ENCODE measurements at places on chromosomes 4 and X. TPM values are rescaled to one million over a fixed set of nuclear protein-coding genes. Genes with fewer than 3 reads are reported as not detected.

The COX7B2 gene
- not detected for polyA plus RNA-seq

The STARD8 gene
- 9.1 TPM for polyA plus RNA-seq

The EGF gene
- polyA plus RNA-seq, result 2.1 TPM

The FGF2 gene
- polyA plus RNA-seq, result 18.1 TPM

DNA sequence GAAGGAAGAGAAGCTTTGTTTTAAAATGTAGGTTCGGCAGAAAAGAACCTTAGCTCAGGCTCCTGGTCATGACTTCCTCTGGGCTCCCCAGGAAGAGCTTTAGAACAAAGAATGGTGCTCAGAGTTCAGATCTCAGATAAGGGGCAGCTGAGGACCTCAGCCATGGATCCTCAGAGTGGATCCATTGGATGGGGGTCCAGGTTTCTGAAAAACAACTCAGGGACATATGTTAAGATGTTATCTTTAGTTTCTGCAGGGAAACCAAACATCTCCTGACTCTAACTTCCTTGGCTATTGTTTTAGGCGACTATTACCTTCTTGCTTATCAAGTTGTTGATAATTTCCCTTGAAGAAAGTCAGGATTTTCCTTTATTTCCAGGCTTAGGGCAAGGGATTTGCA lies 5.4 kb downstream of the EVC start:
- DNase-seq, result no peak

GRCh38 chr4:385934-386707 lies 48.5 kb downstream of the ZNF141 start:
- DNase-seq, result no peak
